ENCODE measurements at places on chromosomes 2 and 18. TPM values are rescaled to one million over a fixed set of nuclear protein-coding genes. Genes with fewer than 3 reads are reported as not detected.

UPP2 gene
- total RNA-seq: not detected

GRCh38 chr2:64718250-64718885 lies 64.7 kb upstream of the SERTAD2 start:
- DNase-seq: no peak

GRCh38 chr2:239940861-239941570 lies 84.1 kb downstream of the NDUFA10 start:
- peak; percentile 23 for DNase-seq

GRCh38 chr2:177872286-177872685 lies 200.3 kb downstream of the PDE11A start:
- no peak for DNase-seq

GRCh38 chr2:66435549-66435875 lies 587 bp downstream of the MEIS1 start:
- DNase-seq: no peak
